Right cardiac atrium (tissue), 5 donors: ENCODE measurements at places on chromosomes 6 and 20.

- no peak for DNase-seq
Observed at GRCh38 chr6:106084989-106085691, 996 bp upstream of the PRDM1 start.

DNA sequence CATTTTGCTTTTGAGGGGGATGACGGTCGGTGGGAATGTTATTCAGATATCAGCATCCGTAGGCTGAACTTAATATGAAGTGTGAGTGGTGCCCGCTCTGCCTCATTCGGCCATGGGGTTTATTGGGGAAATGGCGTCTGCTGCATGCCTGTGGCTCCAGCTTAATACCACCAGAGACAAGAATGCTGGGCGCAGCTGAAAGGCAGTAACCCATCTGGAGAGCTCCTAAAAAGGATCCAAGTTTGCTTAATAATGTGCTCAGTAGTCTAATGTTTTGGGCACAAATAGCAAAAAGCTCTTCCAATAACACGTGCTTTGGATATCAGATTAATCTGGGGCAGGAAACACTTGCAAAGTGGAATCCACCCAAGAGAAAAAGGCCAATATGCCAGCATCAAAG lies 273.0 kb upstream of the TAB2 start:
- no peak for DNase-seq

GRCh38 chr20:13333036-13333435 lies 112.0 kb downstream of the ISM1 start:
- no peak for DNase-seq

GRCh38 chr6:70292193-70292592 lies 10.7 kb downstream of the COL9A1 start:
- DNase-seq = no peak

DNA sequence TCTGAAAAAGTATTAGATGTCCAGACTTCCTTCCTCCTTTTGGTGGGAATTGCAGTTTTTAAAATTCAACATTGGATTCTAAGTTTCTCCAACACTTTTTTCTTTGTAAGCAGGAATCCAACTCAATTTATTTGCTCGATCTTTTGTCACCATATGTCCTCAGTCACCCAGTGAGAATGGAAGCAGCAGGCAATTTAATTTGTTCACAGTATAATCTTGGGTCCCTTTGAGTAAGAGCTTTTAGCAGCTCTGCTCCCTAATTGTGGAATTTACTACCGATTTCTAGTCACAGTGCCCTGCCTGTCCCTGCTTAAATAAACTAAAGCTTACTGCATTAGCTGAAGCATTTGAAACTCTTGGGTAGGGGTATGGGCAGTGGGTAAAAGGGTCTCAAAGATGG lies 98.6 kb downstream of the BTBD3 start:
- no peak for DNase-seq

GRCh38 chr6:147586044-147586443 lies 77.6 kb downstream of the SAMD5 start:
- DNase-seq = peak; percentile 19

GRCh38 chr6:31718265-31718664 lies 3.1 kb downstream of the LY6G6D start:
- DNase-seq = no peak

- no peak for DNase-seq
Observed at GRCh38 chr6:135451617-135452190, 45.8 kb downstream of the AHI1 start.

GRCh38 chr6:40210628-40211056 lies 276.4 kb upstream of the MOCS1 start:
- no peak for DNase-seq

DNA sequence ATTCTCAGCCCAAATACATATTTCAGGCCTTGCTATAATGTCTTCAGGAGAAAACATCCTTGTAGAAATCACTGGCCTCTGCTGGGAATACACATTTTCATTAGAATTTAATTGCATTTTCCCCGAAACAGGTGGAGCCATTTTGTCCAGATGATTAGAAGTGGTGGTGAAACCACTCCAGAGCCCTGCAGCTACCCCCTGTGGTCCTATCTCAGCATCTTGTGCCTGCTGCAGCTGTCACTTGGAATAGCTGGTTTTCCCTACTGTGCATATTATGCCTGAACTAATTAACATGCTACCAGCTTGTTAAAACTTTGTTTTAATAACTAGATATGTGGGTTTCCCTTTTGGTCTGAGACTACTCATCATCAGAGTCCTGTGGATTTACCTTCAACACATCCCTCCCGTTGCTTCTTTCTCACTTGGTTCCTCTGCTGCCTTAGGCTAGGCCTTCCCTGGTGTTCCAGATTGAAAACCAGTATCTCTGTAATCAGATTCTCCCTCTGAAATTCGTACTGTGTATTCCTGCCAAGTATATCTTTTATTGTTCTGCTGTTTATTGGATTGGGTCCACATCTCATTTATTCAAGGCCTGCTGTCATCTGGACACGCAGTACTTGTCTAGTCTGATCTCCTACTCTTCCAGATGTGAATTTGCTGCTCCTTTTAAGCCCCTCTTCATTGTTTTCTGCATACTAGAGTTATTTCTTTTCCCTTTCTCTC lies 15.2 kb downstream of the DNAH8 start:
- DNase-seq = no peak

GRCh38 chr20:47201074-47201730 lies 155.3 kb downstream of the ZMYND8 start:
- DNase-seq = no peak

- no peak for DNase-seq
Observed at GRCh38 chr6:102911571-102911970, 1518.1 kb downstream of the GRIK2 start.

- DNase-seq = no peak
Observed at GRCh38 chr20:36777576-36777975, 4.0 kb upstream of the DSN1 start.

DNA sequence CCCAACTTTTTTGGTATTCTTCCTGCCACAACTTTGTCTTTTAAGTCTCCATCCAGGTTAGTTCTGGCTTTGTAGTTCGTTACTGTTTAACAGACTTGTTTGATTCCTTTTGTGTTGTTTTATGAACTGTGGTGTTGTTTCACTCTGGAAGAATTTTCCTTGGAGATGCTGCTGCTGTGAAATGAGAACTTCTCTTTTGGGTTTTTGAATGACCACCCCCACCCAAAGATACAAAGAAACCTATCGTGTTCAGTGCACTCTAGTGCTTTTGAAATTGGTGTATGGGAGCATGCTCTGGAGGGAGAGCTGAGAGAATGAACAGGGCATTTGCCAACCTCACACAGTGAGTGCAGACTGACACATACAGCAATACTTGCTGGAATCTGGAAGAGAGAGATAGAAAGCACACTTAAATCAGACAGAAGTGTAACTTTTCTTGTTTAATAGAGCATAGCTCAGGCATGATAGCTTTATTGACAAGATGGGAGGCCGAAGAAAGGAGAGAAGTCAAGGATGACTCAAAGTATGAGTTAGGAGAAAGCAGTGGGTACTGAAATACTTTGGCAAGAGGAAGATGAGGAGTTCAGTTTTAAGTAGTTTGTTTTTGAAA lies 293.1 kb downstream of the SOX4 start:
- no peak for DNase-seq

DNA sequence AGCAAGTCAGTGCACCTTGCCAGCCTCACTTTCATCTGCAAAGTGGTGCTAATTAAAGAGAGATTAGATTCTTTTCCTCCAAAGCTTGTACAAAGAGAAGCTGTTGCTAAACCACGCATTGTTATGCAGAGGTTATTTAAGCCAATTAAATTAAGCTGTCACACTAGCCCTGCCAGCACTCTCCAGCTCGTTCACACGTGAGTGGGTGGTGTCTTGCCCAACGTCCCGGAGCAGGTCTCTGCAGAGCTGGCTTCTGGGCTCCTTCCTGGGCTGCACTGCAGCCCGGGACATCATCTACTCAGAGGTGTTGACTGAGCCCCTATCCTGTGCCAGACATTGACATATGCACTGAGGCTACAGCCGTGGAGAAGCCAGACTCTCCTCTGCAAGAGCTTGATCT lies 401.6 kb upstream of the SULF2 start:
- no peak for DNase-seq

GRCh38 chr6:99579781-99580180 lies 11.3 kb upstream of the CCNC start:
- no peak for DNase-seq

GRCh38 chr6:35377002-35377401 lies 34.6 kb downstream of the PPARD start:
- no peak for DNase-seq

- DNase-seq = no peak
Observed at GRCh38 chr20:2417213-2417541, 36.5 kb downstream of the TGM6 start.

DNA sequence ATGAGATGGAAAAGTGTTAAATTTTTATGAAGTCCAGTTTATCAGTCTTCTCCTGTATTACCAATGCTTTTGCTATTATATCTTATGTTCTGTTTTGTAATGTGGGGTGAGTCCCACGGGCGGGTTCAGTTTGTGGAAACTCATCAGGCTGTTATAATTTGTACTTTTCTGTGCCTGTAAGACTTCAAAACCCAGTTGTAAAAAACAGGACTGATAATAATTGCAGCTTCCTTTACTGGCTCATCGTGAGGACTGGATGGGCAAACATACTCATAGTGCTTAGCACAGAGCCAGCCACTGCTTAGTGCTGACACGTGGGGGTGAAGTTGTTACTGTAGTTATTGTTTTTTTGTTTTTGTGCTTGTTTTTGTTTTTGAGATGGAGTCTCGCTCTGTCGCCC lies 45.6 kb downstream of the TGM2 start:
- DNase-seq = peak; percentile 14

GRCh38 chr6:148370176-148370575 lies 27.5 kb downstream of the SASH1 start:
- DNase-seq = no peak

DNA sequence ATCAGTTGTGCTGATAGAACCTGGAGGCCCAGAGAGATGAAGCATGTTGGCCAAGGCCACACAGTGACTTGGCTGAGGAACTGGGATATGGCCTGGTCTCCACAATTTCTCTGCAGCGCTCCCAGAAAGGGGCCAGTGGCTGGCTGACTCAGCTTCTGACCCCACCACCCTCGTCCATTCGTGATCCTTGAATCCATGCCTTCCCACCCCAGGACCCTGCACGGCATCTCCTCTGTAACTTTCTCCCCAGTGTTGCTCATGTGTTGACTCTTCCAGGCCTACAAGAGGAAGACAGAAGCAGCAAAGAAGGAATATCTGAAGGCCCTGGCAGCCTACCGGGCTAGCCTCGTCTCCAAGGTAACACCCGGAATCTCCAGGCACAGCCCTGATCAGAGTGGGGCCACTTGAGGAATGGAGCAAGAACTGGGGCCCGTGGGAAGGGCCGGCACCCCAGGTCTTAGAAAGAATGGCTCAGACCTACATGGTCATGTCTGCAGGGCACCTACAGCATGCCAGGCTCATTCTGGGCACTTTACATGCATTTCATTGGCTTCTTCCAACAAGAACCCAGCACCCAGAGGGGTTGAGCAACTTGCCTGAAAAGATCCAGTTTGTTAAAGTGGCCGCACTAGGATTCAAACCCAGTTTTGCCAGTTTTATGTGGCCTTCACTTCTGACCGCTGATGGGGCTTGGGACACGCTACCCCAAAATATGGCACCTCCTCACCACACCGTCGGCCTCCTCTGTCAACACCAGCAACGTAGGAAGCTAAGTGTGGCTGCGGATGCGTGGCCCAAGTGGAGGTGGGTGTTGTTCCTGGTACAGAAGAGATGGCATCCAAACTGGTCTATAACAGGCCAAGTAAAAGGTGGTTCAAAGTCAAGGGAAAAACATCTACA lies 122.2 kb downstream of the JPH2 start:
- no peak for DNase-seq

DNA sequence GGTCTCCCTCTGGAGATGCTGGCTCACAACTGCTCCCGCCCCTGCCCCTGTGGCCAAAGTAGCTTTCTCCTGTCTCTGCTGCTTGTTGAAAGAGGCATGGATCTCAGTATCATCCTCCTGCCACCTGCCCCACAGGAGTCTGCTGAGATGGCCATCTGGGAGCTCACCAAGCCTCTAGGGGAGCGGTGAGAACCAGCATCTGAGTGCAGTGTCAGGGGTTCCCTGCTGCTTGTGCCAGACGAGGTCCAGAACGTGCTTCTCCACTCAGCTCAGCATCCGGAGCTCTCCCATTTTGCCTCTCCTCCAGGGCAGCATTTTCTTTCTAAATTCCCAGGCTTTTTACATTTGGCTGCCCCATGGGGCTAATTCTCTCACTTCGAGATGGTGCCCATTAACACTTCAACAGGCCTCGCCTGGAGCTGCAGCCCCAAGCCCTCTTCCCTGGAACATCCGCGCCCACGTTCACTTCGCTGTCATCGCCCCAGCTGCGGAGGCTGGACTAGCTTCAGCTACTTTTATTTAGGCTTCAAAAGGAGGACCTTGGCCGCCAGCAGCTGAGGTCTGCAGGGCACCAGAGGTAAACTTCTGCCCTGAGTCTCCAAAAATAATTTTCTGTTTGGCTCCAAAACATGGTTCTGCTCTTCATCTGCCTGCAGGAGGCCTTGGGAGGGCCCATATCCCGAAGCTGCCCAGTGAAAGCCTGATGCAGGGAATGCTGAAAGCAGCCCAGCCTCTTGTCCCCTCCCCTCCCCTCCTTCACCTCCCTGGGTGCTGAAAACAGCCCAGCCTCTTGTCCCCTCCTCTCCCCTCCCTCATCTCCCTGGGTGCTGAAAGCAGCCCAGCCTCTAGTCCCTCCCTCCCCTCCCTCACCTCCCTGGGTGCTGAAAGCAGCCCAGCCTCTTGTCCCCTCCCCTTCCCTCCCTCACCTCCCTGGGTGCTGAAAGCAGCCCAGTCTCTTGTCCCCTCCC lies 25.2 kb upstream of the MLN start:
- DNase-seq = no peak

GRCh38 chr6:44000164-44000842 lies 126.9 kb downstream of the MRPL14 start:
- no peak for DNase-seq

DNA sequence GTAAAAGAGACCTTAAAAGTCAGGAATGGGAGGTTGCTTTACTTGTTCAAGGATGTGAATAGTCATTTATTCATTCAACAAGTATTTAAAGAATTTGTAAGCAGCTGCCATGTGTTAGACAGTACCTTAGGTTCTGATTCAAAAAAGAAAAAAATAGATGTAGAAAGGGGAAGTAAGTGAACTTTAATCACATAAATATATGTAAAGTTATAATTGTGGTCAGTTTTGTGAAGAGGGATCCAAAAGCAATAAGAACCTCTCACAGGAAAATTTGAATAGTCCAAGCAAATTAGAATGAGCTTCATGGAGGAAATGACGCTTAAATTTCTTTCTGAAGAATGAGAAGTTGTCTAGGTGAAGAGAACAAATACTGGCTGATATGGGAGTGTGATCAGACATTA lies 596.1 kb upstream of the CITED2 start:
- no peak for DNase-seq
